ENCODE measurements at places on chromosomes 12 and 14.

- DNase-seq: no peak
Observed at GRCh38 chr12:120892265-120892664, 11.9 kb downstream of the SPPL3 start.

GRCh38 chr12:72228424-72228823 is 43.7 kb upstream of the TRHDE start:
- DNase-seq: no peak

DNA sequence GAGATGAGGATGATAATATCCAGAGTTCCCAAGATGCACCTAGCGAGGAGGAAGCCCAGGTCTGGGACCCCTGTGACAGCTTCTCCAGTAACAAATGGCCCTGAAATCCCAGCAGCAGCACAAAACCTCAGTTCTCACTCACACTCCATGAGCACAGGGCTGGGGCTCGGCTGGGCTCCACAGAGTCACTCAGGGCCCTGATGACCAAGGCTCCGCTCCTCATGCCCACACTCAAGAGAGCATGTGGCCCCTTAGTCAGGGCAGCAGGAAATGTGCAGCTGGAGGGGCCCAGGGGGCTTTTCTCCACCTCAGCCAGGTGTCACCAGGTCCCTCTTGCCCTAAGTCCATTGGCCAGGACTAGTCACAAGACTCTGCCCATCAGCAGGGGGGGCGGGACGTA is 242.7 kb upstream of the SFSWAP start:
- no peak for DNase-seq

DNA sequence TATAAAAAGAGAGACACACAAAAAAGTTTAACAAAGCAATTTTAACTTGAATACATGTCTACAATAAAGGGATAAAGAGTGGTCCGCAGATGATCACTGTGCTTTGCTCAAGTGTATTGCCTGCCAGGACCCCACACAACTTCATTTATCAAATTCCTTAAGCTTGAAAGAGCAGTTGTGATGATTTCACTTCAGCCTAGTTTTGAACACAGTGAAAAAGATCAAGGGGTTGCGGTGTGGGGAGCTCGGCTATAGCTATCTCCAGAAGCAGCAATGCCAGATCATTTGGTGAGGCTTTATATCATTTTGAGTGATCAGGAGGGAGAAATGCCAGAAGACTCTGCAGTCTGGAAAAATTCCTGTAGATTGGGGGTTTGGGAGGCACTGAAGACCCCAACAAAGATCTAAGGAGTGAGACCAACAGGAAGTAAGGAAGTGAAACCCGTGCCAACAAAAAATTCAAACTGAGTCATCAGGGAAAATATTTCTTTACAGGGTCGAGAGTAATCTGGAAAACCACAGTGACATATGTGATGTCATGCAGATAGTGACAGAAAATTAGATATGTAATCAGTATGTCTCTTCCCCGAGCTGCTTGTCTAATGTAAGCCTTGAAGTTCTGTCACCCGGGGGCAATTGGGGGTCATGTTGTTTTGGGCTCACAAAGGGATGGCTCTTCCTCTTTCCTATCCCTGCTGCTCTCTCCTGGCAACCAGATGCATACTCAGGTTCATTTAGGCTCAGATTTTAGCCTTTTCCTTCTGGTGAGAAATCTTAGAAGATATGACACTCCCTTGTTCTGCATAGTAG is 221.8 kb downstream of the MSRB3 start:
- DNase-seq: no peak

DNA sequence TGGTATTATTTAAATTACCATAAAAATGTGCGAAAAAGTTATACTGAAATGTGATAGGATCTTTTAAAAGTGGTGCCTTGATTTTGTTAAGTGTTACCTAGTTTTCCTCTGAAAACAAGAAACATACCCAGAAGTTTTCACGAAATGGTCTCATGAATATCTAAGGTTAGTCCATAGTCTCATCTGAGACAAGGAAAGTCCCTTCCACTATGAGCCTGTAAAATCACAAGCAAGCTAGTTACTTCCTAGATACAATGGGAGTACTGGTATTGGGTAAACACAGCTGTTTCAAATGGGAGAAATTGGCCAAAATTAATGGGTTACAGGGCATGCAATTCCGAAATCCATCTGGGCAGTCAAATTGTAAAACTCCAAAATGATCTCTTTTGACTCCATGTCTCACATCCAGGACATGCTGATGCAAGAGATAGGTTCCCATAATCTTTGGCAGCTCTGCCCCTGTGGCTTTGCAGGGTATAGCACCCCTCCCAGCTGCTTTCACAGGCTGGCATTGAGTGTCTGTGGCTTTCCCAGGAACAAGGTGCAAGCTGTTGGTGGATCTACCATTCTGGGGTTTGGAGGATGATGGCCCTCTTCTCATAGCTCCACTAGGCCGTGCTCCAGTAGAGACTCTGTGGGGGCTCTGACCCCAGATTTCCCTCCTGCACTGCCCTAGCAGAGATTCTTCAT is 271.4 kb downstream of the NAV3 start:
- no peak for DNase-seq

DNA sequence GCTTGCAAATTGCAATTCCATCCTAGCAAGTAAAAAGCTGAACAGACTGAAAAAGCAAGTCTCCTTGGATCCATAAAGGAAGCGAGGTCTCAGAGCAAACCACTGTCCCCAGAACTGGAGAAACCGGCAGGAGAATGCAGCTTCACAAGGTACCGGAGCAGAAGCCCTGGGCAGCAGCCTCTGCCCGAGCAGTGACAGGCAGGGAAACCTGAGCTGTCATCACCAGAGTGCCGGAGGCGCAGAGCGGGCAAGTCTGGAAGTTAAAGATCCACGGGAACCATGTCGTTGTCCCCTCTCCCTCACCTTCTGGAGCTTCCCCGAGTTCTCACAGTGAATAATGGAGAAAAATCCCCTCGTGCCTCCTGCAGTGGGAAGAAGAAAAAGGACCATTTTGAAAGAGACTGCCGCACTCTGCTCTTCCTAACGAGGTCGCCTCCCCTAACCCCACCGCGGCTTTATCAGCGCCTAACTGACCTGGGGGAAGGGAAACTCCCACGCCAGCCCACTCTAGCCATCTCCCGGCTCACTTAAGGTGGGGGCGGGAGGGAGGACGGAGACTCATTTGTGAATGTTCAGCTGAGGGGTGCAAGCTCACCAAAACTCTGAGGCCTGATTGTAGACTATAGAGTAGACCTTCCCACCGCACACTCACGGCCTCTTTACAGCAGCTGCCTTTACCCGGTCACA is 27.8 kb downstream of the FBXL14 start:
- no peak for DNase-seq

DNA sequence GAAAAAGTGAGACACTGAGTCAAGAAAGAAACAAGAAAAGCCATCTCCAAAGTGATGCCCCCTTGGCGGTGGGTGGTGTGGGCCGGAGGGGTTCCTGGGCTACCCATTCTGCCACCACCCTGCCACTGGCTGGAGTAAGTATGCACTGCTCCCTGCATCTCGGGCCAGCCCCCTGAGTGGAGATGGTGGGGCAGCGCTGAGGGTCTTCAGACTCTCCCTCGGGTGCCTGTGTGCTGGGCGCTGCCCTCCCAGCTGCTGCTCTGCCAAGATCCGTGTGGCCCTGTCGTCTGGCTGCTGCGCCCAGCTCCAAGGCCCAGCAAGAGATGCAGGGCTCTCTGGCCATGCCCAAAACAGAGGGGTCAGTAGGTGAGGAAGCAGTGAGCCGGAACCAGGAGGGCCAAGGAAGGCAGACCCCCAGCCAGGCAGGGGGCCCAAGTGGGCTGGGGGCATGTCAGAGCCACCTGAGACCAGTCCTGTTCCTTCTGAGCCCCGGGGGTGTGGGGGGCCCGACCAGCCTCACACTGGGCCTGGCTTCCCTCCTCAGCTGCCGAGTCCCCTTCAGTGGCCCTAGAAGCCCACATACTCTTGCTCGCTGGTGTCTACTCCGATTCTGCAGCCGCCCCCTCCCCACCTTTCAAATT is 5.2 kb downstream of the GPR132 start:
- DNase-seq: no peak

- DNase-seq: no peak
Observed at GRCh38 chr12:19624491-19624890, 185.2 kb downstream of the AEBP2 start.

GRCh38 chr14:71891970-71892369 is 40.3 kb upstream of the RGS6 start:
- DNase-seq: no peak

DNA sequence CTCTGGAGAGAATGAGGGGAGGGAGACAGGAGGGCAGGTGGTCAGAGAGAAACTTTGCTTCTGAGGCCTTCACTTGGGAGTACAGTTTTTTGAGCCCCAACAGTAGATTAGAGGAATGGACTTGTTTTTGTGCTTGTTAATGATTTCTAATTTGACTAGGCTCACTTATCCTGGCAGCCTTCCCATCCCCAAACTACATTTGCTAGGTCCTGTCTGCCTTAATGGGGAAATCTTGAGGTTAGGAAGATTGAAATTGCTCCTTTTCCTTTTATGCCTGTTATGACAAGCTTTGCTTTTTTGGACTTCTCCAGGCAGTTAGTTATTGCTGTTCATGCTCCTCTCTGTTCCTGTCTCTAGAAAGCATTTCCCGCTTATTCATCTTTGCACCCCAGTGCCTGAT is 37.7 kb downstream of the SYNE2 start:
- DNase-seq: no peak
